ENCODE measurements at places on chromosomes 11 and 22.
A peak's percentile ranks its signal among the peaks of the same experiment; 100 is the strongest.

- no peak for DNase-seq
These were observed 116.1 kb downstream of the FEZ1 start for GRCh38 chr11:125379981-125380380.

DNA sequence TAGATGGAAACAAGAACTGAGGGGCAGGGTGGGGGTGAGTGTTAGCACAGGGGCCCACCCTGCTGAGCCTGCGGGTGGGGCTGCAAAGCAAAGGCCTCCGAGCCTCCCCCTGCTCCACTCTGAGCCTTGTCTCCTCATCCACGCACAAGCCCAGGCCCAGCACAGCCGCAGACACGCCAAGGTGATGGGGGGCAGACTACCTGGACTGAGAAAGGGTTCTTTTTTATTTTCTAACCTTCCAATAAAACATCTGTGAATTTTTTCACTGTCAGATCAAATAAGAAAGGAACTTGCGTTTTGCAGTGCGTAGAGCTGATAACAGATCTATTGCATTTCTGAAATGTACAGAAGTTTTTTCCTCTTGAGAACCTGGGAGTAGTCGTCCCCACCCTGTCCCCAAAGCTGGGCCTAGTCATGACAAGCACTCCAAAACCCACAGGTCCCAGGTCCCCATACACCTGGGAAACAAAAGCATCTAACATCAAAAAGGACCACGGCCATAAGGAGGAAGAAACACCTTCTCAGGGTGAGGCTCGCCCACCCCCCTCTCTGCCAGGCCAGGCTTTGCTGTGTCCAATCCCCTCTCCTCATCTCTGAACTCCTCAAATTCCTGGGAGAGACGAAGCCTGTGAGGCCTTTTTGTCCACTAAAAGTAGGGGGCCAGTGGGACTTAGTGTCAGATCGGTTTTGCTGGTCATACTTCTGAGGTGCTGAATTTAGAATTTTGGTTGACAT, 22.7 kb upstream of the CD5 start:
- DNase-seq, result no peak

- DNase-seq, result no peak
These were observed 72.2 kb downstream of the CWF19L2 start for GRCh38 chr11:107385361-107385981.

DNA sequence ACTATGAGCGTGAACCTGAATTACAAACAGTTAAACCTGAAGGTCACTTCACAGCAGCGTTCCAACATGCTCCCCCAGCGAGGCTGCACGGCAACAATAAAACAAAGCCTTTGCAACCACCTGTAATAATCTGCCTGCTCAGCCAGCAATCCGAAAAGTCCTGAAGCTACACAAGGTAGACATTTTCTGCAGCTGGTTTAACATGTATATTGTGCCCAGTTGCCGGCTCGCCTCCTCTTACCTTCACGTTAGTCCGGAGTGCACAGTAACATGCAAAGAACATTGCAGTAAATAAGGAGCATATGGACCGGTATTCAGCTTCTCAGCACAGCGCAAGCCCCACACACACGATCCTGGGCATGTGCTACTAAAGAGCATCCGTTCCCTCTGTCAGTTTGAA, 704.3 kb downstream of the DLG2 start:
- DNase-seq, result no peak

- DNase-seq, result no peak
These were observed 11.9 kb upstream of the CSF2RB start for GRCh38 chr22:36901411-36902142.

- no peak for DNase-seq
These were observed 36.7 kb downstream of the FBXO7 start for GRCh38 chr22:32511274-32511673.

DNA sequence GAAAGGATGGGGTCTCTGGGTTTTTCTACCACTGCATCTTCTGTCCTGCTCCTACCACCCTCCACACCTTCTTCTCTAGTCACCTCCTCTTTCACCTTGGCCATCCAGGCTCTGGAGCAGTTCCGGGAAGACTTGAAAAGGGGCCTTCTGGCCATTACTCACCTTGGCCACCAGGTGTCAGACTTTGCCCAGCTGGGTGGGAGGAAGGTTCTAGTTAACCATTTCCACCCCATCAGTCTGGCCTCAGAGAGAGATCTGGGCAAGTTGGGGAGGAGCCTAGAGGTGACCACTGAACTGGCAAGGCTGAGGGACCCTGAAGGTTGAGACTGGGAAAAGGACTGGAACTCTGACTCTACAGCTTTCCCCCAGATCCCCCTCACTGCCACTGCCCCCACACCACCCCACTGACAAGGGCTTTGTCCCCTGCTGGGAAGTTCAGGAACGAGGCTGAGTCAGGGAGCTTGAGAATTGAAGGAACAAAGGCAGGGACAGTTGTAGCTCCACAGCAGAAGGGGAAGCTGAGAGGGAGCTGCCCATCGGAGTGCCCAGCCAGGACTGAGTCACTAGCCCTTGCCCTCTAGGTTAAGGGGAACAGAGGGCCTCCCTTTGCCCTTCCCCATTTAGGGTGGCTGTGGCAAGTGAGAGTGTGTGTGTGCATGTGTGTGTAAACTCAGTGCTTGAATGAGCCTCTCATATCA, 3.7 kb upstream of the POLD4 start:
- peak; percentile 29 for DNase-seq

DNA sequence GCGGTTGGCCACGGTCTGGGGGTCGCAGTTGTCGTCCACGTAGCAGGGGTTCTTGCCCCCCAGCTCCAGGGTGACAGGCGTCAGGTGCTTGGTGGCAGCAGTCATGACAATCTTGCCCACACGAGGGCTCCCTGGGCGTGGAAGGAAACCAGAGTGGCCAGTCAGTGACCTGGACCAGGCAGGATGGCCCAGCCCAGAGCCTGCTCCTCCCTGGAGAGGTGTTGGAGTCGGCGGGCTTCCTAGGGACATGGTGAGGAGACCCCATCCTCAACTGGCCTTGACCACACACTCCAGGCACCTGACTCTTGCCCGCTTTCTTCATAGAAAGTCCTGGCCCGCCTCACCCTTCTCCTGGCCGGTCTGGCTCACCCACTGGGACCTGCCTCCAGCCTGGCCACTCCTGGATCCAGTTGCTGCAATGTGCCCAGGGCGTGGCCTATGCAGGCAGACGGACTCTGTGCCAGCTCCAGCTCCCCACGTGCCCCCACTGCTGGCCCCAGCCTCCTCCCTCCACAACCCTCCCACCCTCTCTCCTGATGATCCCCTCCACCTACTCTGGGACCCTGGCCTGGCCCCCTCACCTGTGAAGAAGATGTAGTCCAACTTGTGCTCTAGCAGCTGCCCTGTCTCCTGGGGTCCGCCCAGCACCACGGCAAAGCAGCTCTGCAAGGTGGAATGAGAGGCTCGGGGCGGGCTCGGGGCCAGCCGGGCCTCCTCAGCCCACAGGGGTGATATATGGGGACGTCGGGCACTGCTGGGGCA, 8.7 kb downstream of the ALDH3B2 start:
- no peak for DNase-seq

DNA sequence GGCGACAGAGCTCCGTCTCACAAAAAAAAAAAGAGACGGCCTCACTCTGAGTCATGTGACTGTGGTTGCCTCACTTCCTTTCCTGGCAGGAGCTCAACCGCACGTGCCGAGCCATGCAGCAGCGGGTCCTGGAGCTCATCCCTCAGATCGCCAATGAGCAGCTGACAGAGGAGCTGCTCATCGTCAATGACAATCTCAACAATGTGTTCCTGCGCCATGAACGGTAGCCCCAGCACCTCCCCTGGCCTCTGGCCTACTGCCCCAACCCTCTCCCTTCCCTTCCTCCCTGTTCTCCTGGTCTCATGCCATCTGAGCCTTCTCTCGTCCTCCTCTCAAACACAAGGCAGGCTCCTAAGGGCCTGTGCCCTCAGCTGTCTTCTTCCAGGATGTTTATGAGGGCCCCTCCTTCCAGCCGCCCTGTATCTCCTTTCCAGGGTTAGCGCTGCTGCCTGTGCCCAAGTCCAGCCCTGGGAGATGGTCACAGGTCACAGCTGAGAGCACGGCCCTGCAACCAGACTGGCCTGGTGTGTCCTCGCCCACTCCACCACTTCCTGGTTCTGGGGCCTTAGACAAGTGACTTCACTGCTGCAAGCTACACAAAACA, 30.7 kb downstream of the TOM1 start:
- no peak for DNase-seq

DNA sequence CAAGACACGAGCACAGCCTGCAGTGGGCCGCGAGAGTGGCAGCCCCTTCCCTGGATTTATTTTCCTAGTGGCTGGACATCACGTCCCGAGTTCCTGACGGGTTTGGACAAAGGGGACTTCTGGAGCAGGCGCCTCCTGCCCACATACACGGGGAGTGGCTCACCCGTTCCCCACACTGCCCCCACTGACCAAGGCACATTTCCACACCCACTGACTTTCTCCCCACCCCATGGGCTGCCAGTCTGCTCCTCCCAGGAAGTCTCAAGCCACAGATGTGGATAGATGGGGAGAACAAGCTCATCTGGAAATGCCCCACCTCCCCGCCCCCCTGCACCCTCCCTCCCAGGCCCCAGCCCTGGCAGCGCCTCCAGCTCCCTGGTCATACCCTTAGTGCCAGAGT, 34.0 kb upstream of the FADD start:
- no peak for DNase-seq

DNA sequence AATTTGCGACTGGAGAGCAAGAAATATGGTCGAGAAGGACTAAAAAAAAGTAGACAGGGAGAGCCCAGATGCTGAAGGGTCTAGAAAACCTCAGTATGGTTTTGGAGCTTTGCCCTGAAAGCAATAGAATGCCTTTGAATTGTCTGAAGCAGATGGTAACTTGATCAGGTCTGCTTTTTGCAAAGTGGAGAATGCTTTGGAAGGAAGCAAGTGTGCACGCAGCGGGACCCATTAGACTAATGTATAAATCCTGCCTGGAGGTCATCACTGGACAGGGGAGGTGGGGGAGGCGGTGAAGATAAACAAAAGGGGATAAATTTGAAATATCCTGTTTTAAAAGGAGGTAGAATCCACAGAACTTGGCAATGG, 757 bp upstream of the HINFP start:
- DNase-seq, result no peak

GRCh38 chr11:76456571-76456970, 11.8 kb downstream of the EMSY start:
- DNase-seq, result no peak

DNA sequence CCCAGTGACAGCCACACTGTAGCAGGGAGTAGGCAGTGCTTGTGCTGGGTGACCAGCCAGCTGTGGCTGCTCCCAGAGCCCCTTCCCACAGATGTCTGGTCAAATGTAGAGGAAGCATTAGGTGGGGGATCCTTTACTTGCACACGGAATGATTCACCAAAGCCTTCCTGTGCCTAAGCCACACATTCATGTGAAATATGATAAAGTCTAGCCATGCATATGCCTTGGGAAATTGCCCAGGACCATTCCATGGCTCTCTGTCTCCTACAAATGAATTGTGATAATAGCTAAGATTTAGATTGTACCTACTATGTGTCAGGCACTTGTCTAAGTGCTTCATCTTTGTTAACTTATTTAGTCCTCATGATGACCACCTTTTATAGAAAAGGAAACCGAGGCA, 217.5 kb upstream of the E2F8 start:
- DNase-seq, result no peak

DNA sequence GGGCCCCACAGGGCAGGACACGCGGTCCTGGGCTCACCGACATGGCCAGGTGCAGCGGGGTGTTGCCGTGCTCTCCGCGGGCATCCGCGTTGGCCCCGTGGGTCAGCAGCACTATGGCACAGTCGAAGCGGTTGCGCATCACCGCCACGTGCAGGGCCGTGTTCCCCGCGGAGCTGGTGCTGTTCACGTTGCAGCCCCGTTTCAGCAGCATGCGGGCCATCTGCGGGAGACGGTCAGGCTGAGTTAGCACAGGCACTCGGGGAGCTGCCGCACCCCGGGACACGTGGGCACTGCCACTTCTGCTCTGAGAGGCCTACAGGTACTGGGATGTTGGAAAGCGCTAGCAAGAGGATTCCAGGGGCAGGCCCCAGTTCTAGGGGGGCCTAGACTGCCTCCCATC, 22.3 kb upstream of the BAIAP2L2 start:
- DNase-seq, result no peak

DNA sequence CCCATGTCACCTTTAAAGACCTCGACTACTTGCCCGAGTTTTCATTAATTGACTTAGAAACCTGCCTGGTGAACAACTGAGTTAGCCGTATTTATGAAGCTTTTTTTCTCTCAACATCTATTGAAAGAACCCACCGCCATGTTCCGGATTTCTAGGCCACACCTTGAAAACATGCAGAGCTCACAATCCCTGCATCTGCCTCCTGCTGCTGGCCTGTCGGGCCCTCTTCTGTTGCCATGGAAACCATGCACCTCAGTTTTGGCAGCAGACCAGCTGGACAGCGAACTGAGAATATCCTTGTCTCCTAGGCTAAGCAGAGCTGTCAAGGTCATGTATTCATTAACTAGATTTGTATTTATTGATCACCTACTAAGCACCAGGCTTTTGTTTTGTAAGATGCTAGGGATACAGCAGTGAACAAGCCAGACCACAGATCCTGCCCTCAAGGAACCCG, 4.3 kb upstream of the PATZ1 start:
- no peak for DNase-seq

- DNase-seq, result no peak
These were observed 43.8 kb downstream of the CELF1 start for GRCh38 chr11:47509077-47509536.

GRCh38 chr11:17257196-17257595, 19.3 kb upstream of the NUCB2 start:
- DNase-seq, result no peak

GRCh38 chr22:46052331-46052771, 75.4 kb upstream of the WNT7B start:
- DNase-seq, result no peak

DNA sequence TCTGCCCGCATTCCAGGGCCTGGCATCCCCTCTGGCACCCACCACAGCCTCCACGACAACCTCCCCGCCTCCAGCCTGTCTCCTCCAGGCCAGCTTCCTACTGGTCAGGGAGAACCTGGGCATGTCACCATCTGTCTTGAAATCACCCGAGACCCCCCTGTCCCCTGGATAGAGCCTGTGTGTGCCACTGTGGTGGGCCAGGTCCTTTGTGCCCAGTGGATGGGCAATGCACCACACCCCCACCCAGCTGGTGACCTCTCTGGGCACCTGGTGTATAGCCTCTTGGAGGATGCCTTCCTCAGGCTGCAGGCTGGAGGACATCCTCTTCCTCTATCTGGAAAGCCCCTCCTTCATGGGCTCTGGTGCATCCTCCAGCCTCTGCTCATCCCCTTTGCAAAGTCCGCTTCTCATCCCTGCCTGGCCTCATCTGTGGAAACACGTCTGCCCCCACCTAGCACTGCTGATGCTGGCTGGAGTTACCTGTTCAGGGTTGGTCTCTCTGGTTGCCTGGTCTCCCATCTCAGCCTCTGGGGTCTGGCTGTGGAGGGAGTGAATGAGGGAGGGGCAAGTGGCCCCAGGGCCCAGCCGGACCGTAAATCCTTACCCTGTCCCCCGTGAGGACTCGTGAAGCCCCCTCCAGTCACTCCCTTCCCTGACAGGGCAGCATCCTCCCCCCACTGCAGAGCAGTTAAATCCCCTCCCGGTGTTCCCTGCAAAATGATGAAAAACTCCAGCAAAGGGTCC, 589.6 kb downstream of the TBC1D22A start:
- DNase-seq, result no peak

GRCh38 chr11:122240638-122241037, 124.6 kb upstream of the BLID start:
- DNase-seq, result no peak

GRCh38 chr11:15006139-15006759, 34.1 kb upstream of the CALCA start:
- no peak for DNase-seq

- no peak for DNase-seq
These were observed 118.8 kb downstream of the RRAS2 start for GRCh38 chr11:14240221-14240620.

- DNase-seq, result no peak
These were observed 133.3 kb downstream of the ATXN10 start for GRCh38 chr22:45804986-45805325.
